ENCODE measurements at places on chromosomes 6 and 20. TPM values are rescaled to one million over a fixed set of nuclear protein-coding genes. Genes with fewer than 3 reads are reported as not detected.

DNA sequence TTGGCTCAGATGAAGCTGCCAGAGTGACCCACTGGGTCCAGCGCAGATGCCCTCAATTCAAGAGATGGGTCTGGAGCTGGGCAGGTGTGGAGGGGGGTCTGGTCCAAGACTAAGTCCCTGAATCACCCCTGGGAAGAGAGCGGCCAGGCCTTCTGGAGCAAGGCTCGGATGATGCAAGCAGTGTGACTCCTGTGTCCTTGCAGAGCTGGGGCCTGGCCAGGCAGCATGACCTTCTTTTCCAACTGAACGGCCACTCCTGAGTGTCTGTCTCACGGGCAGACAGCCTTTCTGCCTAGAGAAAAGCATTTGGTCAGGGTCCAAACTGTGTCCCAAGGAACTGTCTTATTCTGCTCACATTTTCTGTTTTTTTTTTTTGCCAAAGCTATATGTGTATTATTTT lies 42.6 kb upstream of the FNDC1 start:
- DNase-seq: no peak

- DNase-seq: no peak
Measured at GRCh38 chr6:167100241-167100674, 22.6 kb upstream of the CCR6 start.

- no peak for DNase-seq
Measured at GRCh38 chr20:47249913-47250312, 106.6 kb downstream of the ZMYND8 start.

DNA sequence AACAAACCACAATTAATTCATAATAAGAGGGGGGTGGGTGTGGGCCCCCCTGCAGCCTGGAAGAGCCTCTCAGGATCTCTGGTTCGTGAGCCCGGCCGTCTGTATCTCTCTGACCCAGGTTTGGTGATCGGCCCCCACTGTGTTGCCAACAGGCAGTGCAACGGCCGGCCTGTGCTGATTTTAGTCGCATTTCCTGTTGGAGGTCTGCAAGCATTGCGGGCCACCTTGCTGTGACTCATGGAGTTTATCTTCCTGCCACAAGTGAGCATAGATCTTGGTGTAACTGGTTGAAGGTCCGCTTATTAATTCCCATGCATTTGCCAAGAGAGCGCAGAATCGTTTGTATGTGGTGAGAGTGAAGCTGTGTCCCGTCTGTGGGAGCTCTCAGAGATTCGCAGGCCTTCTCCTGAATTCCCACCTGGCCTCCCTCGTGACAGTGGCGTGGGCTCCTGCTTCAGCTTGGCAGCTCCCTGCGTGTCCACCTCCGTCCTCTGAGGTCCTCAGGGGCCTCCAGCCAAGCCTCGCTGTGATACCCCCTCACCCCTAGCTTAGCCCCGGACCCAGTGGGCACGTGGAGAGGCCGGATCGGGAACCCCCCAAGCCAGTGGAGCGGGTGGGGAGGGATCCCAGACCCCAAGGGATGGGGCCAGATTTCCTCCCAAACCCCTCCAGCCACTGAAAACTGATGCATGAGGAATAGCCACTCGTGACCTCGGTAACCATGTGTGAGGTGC lies 269.8 kb downstream of the CDH4 start:
- DNase-seq: no peak

- peak; percentile 43 for DNase-seq
Measured at GRCh38 chr20:20752712-20753111, 40.3 kb upstream of the RALGAPA2 start.

- peak; percentile 93 for DNase-seq
Measured at GRCh38 chr20:53774461-53775203, 181.0 kb upstream of the ZNF217 start.

DNA sequence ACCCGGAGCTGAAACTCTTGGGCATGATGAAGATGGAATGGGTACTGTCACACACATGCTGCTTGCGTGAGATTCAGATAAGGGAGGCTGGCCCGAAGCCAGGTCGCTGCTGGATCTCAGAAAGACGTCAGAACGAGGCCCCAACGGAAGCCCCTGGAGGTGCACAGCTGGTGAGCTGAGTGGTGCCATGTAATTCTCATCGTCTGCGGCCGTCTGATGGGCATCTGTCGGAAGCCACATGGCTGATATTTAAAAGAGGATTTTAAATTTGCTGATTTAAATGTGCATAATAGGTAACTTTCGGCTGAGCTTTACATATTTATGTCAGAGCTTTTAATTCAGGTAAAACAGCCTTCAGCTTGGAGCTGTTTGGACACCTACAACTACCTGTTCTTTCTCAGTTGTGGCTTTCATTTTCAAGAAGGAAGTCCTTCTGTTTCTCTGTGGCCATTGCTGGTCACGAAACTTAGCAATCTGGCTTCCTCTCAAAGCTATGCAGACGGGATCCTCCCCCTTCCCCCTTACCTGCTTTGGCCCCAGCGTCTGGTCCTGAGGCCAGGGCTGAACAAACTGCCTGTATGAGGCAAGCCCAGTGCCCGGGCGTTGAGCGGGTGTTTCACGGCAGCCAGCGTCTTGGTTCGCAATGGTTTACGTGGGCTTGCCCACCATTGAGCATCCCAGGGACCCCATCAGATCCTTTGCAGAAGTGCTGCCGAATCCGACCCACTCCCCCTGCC lies 9.2 kb downstream of the SLCO4A1 start:
- peak; percentile 50 for DNase-seq

GRCh38 chr6:23447731-23448130 lies 678.3 kb upstream of the NRSN1 start:
- no peak for DNase-seq

GRCh38 chr6:130381459-130382380 lies 15.9 kb downstream of the TMEM200A start:
- DNase-seq: no peak

GRCh38 chr6:117592983-117593759 lies 9.1 kb downstream of the GOPC start:
- no peak for DNase-seq

DNA sequence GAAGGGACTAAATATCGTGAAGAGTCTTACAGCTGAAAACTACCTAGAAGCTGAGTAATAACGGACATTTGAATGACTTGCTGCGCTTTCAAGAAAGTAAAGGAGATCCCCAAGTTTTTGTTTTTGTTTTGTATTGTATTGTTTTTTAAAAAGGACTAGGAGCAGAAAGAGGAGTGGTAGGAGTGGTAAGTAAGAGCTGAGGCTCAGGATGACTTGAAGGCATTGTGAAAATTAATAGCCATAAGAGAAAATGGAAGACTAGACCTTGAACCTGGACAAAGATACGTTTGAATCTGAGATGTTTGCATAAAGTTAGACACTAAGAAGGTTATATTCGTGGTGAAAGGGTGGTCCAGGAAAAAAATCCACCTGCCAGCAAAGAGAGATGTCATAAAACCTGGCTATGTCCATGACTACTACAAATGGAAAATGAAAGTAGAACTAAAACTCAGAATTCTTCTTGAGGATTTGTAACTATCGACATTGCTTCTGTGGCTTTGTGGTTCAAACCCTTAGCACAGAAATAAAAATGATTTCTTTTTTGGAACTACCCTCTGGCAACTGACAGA lies 824.8 kb upstream of the FLRT3 start:
- DNase-seq: no peak

GRCh38 chr6:109720311-109720710 lies 29.2 kb downstream of the FIG4 start:
- DNase-seq: peak; percentile 16

- no peak for DNase-seq
Measured at GRCh38 chr20:49786668-49787370, 25.8 kb upstream of the SLC9A8 start.

- no peak for DNase-seq
Measured at GRCh38 chr6:3755637-3756545, 4.4 kb upstream of the PXDC1 start.

DNA sequence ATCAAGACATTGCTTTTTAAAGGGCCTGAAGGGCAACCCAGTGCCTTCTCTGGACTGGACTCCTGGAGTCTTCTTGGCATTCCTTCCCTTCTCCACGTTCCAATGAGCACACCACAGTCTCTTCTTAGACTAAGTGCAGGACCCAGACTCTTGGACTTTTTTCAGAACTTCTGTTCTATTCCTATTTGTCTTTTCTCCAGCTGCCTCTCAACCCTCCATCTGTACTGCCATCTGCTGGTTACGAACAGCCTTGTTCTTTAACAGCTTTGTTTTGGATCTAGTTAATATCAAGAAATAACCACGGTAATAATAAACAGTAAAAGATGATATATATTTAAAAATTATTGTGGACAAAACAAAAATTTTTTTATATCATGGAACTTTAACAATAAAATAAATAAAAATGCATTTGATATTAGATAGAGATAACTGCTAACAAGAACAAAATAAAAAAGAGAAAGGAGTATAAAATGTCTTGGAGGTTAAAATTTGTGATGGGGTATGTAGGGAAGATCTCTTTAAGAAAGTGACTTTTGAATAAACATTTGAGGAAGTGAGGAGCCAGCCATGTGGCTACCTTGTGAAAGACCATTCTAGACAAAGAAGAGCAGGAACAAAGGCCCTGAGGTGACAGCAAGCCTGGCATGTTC lies 105.1 kb upstream of the HCRTR2 start:
- peak; percentile 47 for DNase-seq

DNA sequence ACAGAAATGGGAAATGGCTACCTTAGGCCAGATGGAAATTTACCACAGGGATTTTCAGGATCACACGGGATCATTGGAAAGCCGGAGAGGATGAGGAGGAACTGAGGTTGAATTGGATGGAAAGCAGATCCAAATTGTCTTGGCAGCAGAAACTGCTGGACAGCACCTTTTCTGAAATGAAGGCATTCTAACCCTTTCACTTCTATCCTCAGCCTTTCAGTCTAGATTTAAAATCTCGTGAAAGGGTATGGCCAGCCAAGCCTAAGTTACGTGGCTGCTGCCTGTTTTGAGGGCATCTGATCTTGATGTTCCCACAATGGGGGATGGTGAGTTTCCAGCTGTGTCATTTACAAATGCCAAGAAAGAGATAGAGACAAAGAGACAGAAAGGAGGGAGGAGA lies 358.2 kb downstream of the KIF16B start:
- peak; percentile 63 for DNase-seq

DNA sequence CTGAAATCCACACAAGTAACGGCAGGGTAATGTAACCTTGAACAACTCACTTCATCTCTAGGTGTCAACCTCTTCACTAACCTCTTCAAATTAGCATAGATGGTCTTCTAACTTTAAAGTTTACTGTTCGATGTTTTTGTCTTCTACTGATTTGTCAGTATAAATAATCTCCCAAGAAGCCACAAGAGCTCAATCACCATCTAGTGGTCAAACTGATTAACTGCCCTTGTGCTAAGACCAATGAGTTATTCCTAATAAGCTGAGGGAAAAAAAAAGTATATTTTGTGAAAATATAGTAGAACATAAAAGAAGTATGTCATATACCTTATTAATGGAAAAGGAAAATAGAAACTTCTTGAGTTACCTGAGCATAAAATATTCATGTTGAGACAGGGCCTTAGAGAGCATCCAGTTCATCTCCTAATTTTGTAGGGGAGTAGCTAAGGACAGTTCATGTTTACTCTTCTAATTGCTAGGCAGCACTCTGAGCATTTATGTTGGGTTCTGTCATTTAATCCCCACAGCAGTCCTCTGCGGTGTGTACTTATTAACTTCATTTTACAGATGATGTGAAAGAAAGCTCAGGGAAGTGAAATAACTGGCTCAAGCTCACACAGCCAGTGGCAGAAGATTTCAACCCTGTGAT lies 317.1 kb downstream of the ESR1 start:
- peak; percentile 56 for DNase-seq

- DNase-seq: no peak
Measured at GRCh38 chr6:144474904-144475303, 189.8 kb downstream of the UTRN start.

- no peak for DNase-seq
Measured at GRCh38 chr6:23823421-23823820, 302.6 kb upstream of the NRSN1 start.

ID4 gene
- polyA plus RNA-seq: 3.5 TPM

NKAIN4 gene
- 40.1 TPM for polyA plus RNA-seq

GSTA2 gene
- polyA plus RNA-seq: not detected

WFDC13 gene
- polyA plus RNA-seq: not detected

DAAM2 gene
- 30.5 TPM for polyA plus RNA-seq

MAP7 gene
- 0.74 TPM for polyA plus RNA-seq

ACOT13 gene
- 15.3 TPM for polyA plus RNA-seq

HMGCLL1 gene
- 6.4 TPM for polyA plus RNA-seq

All from muscle of leg (tissue), 16 donors.